ENCODE measurements at places on chromosomes 1 and 21.

DNA sequence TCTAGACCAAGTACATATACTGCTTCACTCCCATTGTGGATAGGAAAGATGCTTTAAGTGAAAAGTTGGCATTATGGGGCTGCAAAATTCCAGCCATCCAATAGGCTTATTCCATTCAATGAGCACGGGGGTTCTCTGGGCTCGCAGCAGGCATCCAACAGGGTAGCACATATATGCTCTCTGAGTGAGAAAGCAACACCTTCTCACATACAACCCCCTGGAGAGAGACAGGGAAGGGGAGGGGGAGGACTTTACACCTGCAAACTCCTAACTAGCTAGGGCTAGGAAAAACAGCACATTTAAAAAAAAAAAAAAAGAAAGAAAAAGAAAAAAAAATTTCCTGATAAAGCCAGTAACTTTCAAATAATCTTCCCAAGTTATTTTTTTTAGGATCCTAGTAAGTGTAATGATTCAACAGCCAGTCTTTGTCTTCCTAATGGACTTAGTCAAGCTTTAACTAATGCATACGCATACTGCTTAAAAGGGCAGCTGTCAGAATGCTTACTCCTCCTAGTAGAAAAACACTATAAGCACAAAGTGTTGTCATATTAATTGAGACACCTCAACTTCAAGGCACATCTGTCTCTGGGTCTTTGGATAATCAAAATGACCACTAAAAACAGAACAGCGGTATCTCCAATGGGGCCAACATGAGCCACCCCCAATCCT is 18.7 kb downstream of the PSMB2 start:
- DNase-seq = no peak
- no peak overlapping the region for H3K27ac ChIP-seq
- no peaks in the 10 kb centered on the region for H3K36me3 ChIP-seq
- no peaks in the 10 kb centered on the region for H3K4me1 ChIP-seq
- H3K27me3 ChIP-seq = no peaks in the 10 kb centered on the region

- H3K27me3 ChIP-seq = no peaks in the 10 kb centered on the region
- peak overlapping the region; percentile 62 for H3K27ac ChIP-seq
- no peak for DNase-seq
- H3K4me1 ChIP-seq = peaks cover 11% of the 10 kb centered on the region
- H3K4me3 ChIP-seq = peak overlapping the region; percentile 62
These were observed 282 bp downstream of the RSPH1 start for GRCh38 chr21:42495765-42496119.

DNA sequence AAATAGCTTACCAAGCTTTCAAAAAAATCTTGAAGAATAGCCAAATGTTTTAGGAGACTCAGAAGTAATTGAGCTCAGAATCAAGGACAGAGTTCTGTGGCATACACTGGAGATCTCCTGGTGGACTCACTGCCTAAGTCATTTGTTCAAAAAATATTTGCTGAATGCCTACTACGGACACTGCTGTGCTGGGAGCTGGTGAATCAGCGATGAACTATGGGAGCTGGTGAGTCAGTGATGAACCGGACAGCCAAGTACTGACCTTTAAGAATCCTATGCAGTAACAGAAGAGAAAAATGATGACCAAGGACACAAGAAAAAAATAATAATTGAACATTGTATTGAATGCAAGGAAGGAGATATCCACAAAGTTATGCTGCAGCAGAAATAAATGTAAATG is 717.9 kb upstream of the CXADR start:
- no peaks in the 10 kb centered on the region for H3K4me1 ChIP-seq
- H3K27me3 ChIP-seq = no peaks in the 10 kb centered on the region
- no peak overlapping the region for H3K27ac ChIP-seq
- H3K4me3 ChIP-seq = no peak overlapping the region
- no peaks in the 10 kb centered on the region for H3K36me3 ChIP-seq

- no peaks in the 10 kb centered on the region for H3K36me3 ChIP-seq
- H3K27ac ChIP-seq = no peak overlapping the region
- H3K4me3 ChIP-seq = no peak overlapping the region
- no peaks in the 10 kb centered on the region for H3K4me1 ChIP-seq
- no peak for DNase-seq
These were observed 50.9 kb upstream of the BCAR3 start for GRCh38 chr1:93732514-93732913.

DNA sequence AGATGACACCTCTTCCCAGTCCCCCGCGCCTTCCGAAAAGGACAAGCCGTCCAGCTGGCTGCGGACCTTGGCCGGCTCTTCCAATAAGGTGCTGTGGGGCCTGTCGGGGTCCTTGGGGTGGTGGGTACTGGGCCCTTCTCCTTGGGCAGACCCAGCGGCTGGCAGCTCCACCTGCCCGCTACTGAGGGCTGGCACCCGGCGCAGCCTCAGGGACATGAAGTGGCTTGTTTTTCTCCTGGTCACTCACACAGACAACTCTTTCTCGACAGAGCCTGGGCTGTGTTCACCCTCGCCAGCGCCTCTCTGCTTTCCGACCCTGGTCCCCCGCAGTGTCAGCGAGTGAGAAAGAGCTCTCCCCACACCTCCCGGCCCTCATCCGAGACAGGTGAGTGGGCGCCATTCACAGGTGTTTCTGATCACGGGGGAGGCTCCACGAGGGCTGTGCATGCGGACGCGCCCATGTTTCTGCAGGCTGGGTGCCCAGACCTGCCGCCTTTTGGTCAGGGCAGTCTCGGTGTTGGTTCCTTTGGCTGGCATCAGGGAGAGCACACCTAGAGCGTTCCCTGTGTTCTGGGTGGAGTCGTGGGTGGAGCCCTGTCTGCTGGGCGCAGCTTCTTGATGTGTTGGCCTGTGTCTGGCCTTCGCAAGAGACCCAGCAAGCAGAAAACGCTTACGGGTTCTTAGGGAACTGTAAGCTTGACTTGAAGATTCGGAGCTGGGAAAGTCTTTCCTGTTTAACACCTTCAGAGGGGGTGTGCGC is 75.1 kb downstream of the SKI start:
- H3K27ac ChIP-seq = no peak overlapping the region
- no peak for DNase-seq
- no peaks in the 10 kb centered on the region for H3K27me3 ChIP-seq
- H3K4me1 ChIP-seq = peaks cover 3% of the 10 kb centered on the region
- H3K36me3 ChIP-seq = peaks cover 3% of the 10 kb centered on the region

DNA sequence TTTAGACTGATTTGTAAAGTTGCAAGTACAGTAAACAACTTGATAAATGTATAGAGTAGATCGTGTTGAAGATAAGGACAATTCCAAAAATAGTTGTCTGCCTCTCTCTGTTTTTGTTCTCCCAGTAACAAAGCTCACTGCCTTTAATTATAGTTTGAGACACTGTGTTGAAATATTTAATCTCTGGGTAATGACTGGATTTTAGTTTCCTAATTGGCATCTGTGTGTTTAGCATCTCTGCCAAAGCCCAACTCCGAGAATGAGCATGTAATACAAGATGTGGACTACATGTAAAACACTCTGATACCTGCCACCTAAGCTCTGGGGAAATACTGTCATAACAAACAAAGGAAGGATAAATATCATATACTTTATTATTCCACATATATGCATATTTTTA is 27.7 kb upstream of the SDE2 start:
- H3K36me3 ChIP-seq = no peaks in the 10 kb centered on the region
- H3K4me1 ChIP-seq = no peaks in the 10 kb centered on the region
- H3K27me3 ChIP-seq = no peaks in the 10 kb centered on the region
- H3K27ac ChIP-seq = no peak overlapping the region

- no peaks in the 10 kb centered on the region for H3K36me3 ChIP-seq
- no peak for DNase-seq
- no peak overlapping the region for H3K4me3 ChIP-seq
- no peaks in the 10 kb centered on the region for H3K4me1 ChIP-seq
These were observed 165.3 kb downstream of the SDCCAG8 start for GRCh38 chr1:243420946-243421685.

GRCh38 chr1:203934027-203934426 is 72.6 kb downstream of the SNRPE start:
- no peak for DNase-seq
- H3K27me3 ChIP-seq = no peaks in the 10 kb centered on the region
- H3K27ac ChIP-seq = no peak overlapping the region
- H3K4me1 ChIP-seq = no peaks in the 10 kb centered on the region
- no peak overlapping the region for H3K4me3 ChIP-seq

DNA sequence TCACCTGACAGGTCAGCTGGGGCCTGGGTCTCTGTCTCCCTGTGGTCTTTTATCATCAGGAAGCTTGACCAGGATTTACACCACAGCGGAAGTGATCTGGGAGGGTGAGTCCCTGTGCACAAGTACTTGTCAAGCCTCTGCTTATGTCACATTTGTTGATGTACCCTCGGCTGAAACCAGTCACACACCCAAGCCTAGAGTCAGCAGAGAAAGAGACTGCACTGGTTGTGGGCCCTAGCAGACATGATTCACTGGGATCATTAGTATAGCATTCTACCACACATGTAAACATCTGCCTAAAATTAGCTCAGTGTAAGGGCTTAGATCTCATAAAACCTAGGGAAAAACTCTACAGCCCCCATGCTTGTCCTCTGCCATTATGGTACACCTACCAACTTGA is 79.3 kb upstream of the LAMC2 start:
- peaks cover 71% of the 10 kb centered on the region for H3K4me1 ChIP-seq
- no peak overlapping the region for H3K4me3 ChIP-seq
- H3K27ac ChIP-seq = peak overlapping the region; percentile 53
- no peaks in the 10 kb centered on the region for H3K36me3 ChIP-seq
- H3K27me3 ChIP-seq = no peaks in the 10 kb centered on the region
- no peak for DNase-seq

GRCh38 chr1:89794406-89794805 is 26.4 kb upstream of the LRRC8D start:
- DNase-seq = no peak
- no peak overlapping the region for H3K27ac ChIP-seq
- H3K27me3 ChIP-seq = no peaks in the 10 kb centered on the region
- H3K4me3 ChIP-seq = no peak overlapping the region

GRCh38 chr1:220684890-220685289 is 5.3 kb upstream of the C1orf115 start:
- no peaks in the 10 kb centered on the region for H3K36me3 ChIP-seq
- no peak overlapping the region for H3K4me3 ChIP-seq
- H3K27me3 ChIP-seq = peaks cover 15% of the 10 kb centered on the region
- H3K4me1 ChIP-seq = peaks cover 9% of the 10 kb centered on the region

- H3K27me3 ChIP-seq = no peaks in the 10 kb centered on the region
- H3K4me1 ChIP-seq = peaks cover 11% of the 10 kb centered on the region
- no peak for DNase-seq
- no peaks in the 10 kb centered on the region for H3K36me3 ChIP-seq
- H3K4me3 ChIP-seq = no peak overlapping the region
- no peak overlapping the region for H3K27ac ChIP-seq
These were observed 143.9 kb upstream of the JUN start for GRCh38 chr1:58927722-58928085.

- H3K27me3 ChIP-seq = no peaks in the 10 kb centered on the region
- DNase-seq = peak; percentile 26
These were observed 25.0 kb downstream of the SZT2 start for GRCh38 chr1:43414634-43415223.

DNA sequence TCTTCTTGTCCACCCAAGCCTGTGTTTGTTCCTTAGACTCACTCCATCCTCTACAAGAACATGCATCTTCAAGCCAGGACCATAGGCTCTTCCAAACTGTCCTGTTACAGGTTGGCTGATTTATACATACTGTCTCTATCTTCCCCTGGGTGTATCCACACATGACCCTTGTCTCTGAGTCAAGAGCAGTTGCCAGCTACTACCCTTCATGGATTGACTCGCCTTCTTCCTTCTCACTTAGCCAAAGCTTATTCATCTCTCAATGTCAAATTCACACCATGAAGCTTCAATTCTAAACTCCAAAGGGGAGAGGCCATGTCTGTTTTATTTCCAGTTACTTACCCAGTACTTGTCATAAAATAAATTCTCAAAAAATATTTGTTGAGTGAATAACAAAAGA is 64.1 kb upstream of the CACHD1 start:
- no peaks in the 10 kb centered on the region for H3K4me1 ChIP-seq
- H3K27ac ChIP-seq = no peak overlapping the region
- no peaks in the 10 kb centered on the region for H3K27me3 ChIP-seq

DNA sequence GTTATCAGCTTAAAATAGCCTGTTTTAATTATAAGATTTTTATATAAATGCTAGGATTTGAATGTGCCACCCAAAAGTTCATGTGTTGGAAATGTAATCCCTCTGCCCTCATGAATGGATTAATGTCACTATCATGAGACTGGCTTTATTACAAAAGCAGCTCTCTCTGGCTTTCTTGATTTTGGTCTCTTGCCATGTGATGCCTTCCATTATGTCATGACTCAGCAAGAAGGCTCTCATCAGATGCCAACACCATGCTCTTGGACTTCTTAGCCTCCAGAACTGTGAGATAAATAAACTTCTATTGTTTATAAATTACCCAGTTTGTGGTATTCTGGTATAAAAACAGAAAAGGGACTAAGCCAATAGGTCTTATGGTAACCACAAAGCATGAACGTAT is 6.9 kb upstream of the PRSS38 start:
- H3K4me3 ChIP-seq = no peak overlapping the region
- H3K27ac ChIP-seq = no peak overlapping the region
- H3K36me3 ChIP-seq = no peaks in the 10 kb centered on the region
- no peak for DNase-seq
- H3K27me3 ChIP-seq = no peaks in the 10 kb centered on the region

DNA sequence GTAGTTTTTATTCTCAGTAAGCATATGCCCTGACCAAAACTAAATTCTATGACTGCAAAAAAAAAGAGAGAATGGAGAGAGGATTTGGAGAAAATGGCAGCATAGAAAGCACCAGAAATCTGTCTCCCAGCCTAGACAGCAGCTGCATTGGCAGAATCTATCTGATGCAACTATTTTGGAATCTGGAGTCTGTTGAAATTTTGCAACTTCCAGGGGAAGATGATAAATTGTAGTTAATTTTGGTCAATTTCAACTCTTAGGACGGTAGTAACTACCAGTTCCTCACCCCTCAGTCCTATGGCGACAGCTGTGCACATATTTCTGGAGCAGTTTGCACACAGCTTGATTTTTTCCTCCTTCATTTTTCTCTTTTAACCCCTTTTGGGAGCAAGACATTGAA is 10.9 kb downstream of the EXO5 start:
- H3K4me3 ChIP-seq = no peak overlapping the region
- no peaks in the 10 kb centered on the region for H3K27me3 ChIP-seq
- H3K27ac ChIP-seq = no peak overlapping the region
- H3K36me3 ChIP-seq = no peaks in the 10 kb centered on the region
- no peaks in the 10 kb centered on the region for H3K4me1 ChIP-seq

DNA sequence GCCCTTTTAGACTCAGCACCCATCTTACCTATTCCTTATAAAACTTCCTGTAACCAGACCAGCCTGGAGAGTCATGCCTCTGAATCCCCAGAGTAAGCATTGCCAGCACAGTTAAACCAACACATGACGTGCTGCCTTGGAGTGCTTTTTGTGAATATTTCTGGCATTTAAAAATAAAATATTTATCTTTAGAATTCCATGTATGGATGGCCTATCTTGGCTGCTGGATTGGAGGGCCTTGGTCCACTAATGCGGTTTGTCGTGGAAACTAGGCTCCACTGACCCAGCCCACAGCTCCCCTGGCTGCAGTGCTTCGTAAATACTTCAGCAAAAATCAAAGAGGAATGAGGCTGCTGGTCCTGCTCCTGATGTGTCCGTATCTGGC is 17.5 kb downstream of the MTARC1 start:
- peaks cover 3% of the 10 kb centered on the region for H3K4me1 ChIP-seq
- H3K4me3 ChIP-seq = no peak overlapping the region
- no peaks in the 10 kb centered on the region for H3K27me3 ChIP-seq
- no peak for DNase-seq
- peak overlapping the region; percentile 37 for H3K27ac ChIP-seq
- no peaks in the 10 kb centered on the region for H3K36me3 ChIP-seq

All from tibial nerve (tissue), 4 donors.